ENCODE measurements at places on chromosomes 1 and 21.
A peak's percentile ranks its signal among the peaks of the same experiment; 100 is the strongest.

DNA sequence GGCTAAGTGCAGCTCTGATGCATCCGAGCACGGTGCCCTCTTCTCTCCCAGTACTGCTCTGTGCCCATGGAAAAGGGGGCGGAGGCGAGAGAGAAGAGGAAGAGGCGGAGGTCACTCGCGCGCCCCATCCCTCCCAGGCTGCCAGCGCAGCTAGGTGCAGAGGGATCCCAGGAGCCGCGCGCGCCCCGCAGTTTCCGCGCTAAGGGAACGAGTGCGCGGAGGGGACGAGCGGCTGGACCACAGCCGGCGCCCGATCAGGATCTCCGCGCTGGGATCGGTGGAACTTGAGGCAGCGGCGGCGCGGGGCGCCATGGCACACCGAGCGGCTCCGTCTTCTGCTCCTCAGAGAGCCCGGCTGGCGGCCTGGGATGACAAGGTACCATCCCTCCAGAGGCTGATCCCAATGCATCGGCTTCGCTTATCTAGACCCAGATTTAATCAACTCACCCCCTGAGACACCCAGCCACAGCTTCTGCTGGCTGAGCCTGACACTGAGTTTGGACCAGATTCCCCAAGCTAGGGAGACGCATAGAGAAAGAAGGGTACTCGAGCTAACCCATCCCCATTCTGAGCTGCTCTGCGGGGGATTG lies at the start of gene PTGFR:
PTGFR (plus strand) TSS at position 114 of the 590 bp plus-strand sequence. CDS start 1,770 bp downstream, outside the sequence.
- no peak for DNase-seq

DNA sequence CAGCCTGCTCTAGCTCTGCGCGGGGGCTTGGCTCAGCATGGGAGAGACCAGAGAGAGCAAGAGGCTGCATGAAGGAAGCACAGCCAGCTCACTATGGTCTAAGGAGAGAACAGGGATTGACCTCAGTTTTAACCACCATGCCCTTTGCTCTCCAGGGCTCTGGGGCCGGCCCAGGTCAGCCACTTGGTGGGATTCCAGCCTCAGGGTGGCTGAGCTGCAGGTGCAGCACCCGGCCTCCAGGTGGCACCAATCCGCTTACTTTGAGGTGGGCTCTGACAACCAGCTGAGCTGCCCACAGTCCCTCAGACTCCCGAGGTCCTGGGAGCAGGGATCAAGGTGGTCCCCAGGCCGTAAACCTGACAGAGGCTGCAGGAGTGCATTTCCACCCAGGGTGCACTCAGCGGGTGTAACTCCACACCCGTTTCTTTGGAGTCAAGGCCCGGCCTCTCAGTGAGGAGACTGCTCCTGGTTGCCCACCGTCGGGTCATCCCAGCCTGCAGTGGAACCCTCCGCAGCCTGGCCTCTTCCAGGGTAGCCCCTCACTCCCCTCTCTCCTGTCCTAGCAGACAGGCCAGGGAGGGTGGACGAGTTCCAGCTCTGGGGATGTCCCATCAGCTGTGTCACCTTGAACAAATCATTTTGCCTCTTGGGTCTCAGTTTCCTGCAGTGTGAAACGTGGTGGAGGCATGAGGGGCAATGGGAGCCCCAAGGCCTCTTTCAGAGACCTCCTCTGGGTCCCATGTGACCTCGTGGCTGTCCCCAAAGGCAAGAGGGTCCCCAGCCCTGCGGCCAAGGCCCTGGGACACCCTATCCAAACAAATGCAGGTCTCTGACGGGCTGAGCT lies 607 bp upstream of the LGR6 start:
- DNase-seq, result peak; percentile 22

GRCh38 chr1:156012051-156012817 lies 8.5 kb downstream of the SSR2 start:
- DNase-seq, result no peak

DNA sequence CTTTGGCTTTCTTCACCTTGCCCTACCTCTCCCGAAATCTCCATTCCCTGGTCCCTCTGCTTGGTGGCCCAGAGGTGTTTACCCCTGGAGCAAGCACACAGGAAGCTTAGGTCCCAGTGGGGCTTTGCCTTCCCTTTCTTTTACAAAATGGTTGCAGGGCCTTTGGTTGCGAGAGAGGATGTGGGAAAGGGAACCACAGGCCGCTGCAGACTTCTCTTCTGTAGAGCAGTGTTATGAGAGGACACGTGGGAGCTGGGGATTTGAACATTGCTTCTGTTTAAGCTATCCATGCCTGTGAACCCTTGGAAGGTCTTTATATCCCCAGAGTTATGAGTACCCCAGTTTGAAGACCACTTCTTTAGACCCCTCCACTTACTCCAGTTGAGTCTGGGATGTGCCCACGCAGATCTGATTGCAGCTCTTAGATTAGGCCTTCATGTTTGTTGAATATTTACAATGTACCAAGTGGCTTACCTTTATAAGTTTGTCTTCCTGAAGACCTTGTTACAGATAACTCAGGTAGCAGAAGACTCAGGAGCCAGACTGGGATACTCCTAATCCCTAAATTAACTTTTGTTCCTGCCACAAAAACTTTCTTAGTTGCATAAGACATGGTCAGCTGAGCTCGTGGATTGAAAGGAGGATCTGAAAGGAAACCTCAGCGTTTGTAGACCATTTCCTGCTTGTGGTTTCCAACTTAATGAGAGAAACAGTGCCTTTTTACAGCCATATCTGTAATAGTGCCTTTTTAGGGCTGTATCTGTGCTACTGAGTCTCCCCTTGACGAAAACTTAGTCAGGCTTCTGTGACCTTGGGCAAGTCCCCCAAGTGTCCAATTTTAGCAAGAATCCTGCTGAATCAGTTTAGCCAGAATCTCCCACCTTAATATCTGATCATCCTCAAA lies 21.9 kb upstream of the IVNS1ABP start:
- DNase-seq, result no peak

- DNase-seq, result no peak
Measured at GRCh38 chr1:21834666-21835065, 22.6 kb downstream of the LDLRAD2 start.
